ENCODE measurements at places on chromosomes 7 and 10. TPM values are rescaled to one million over a fixed set of nuclear protein-coding genes. Genes with fewer than 3 reads are reported as not detected.

The TLX1 gene
- total RNA-seq, result not detected

- DNase-seq, result no peak
These were observed 111.4 kb upstream of the GLCCI1 start for GRCh38 chr7:7857143-7857583.

GRCh38 chr7:106068538-106068961, 43.6 kb downstream of the SYPL1 start:
- DNase-seq, result no peak

DNA sequence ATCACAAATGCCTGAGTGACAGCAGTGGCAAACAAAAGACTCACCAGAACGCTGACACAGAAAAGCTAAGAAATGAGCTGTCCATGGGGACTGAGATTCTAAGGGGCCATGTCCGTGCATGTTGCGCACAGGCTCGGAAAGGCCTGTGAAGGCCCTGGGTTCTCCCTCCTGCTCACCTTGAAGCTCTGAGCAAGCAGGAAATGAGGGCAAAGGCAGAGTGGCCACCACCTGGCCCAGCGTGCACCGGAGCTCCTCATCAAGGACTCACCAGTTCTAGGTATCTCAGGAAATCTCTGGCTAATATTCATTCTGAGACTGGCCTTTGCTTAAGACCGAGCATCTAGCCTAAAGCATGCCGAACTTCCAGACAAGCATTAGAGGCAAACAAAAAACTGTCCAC, 52.7 kb downstream of the MAD1L1 start:
- no peak for DNase-seq

- no peak for DNase-seq
These were observed 113.8 kb upstream of the PPP2R2D start for GRCh38 chr10:131786756-131787605.

DNA sequence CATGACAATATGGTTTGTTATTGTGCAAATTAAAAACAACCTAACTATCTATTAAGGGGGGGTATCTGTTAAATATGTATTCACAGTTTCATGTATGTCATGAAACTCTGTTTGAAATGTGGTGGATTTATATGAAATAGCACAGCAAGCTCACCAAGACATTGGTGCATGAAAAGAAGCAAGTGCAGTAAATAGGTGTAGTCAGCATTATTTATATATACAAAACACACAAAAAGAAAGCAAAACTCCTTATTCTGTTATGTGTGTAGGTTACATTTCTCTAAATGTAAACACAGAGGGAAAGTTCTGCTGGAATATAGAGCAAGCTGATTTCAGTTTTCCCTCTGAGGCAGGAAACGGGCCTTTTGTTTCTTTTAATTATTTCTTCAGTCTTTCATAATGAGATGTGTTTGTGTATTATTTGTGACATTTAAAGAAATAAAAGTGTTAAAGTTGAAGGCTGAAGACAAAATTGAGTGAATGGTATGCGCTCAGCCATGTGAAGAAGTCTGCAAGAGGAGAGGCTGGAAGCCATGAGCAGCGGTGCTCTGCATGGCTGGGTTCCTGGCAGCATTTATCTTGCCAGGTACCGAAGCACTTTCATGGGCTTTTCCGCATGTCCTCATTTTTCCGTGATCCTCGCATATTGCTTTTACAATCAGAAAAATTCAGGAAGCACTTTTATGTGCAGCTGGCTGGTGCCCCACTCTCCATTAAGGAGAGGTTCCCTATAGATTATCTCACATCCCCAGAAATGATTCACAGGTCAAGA, 38.5 kb downstream of the GRID1 start:
- no peak for DNase-seq

The GRK5 gene
- 73.8 TPM for total RNA-seq

DNA sequence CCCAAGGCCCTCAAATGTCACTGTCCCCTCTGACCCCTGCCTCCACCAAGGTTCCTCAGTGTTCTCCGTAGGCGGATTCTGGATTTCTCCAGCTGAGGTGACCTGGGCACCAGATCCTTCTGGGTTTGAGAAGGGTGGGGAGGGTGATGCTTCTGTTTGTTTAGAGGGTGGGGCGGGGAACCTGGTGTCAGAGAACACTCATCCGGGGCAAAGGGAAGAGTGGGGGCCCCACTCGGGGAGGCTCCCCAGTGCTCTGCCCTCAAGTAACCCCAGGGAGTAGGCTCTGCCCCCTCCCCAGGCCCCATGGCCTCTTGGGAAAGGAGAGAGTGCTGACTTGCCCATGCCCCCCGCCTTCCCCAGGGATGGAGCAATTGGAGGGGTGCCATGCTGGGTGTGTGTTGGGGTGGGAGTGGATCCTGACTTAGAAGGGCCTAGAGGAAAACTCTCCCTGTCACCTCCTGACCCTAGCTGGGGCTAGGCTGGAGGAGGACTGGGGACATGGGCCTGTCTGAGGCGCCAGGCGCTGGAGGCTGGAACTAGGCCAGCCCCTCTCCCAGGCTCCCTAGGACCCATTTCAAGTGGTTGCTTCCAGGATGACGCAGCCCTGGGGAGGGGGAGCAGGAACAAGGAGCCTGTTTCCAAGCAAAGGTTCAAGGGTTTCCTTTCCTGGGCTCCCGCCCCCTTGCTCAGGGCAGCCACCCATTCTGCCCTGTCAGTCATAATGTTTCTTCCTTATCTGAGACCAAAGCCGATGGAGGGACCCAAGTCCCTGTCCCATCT, 27.9 kb downstream of the KAZALD1 start:
- DNase-seq, result no peak

The BAIAP2L1 gene
- total RNA-seq, result 1.8 TPM

GRCh38 chr7:43753271-43753810, 5.1 kb upstream of the BLVRA start:
- no peak for DNase-seq

- peak; percentile 50 for DNase-seq
These were observed 10.3 kb upstream of the LRRC27 start for GRCh38 chr10:132321726-132322125.

- no peak for DNase-seq
These were observed 2.7 kb upstream of the IGFBP3 start for GRCh38 chr7:45923818-45924217.

DNA sequence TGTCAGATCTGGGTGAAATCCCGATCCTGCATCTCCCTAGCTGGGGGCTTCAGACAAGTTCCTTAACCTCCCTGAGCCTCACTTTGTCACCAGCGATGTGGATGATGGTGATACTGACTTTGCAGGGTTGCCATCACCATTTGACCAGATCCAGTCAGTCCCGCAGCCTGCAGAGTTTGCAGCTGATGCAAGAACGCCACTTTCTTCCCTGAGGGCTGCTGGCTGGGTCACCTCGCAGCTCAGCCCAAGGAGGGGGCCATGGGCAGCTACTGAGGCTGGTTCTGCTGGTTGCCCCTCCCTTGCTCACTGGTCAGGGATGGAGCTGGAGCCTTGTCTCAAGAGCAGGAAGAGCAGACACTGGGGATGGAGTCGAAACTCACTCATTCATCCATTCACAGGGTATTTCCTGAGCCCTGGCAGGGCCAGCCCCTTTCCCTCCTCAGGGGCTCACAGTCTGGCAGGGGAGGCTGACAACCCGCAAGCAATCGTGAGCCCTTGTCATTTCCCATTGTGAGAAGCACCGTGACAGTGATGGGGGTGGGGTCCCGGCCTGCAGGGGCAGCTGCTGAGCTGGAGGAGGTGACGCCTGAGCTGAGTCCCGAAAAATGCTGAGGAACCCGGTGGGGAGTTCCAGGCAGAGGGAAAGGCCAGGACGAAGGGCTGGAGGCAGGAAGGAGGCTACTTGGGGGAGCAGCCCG, 111.1 kb upstream of the TCF7L2 start:
- DNase-seq, result no peak

The AGR3 gene
- total RNA-seq, result not detected

The HSPA12A gene
- total RNA-seq, result 25.7 TPM

The GDF10 gene
- total RNA-seq, result 27.5 TPM

The SLC29A4 gene
- total RNA-seq, result 0.88 TPM

The FGL2 gene
- 208 TPM for total RNA-seq

DNA sequence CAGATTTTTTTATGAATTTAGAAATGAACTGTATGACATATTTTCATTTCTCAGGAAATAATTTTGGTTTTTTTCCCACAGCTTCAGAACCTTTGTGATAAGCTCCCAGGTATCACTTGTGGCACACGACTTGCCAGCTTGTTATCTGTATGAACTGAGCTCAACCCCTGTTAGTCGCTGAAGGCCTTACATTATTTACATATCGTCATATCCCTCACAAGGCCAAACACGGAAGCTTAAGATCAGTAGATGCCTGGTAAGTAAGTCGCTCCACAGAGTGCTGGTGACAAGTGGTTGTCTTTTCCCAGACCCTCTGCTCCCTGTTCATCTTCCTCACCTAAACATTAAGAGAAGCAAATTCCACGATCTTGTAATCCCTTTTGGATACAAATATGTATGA, 55.2 kb downstream of the RAPGEF5 start:
- DNase-seq, result no peak

DNA sequence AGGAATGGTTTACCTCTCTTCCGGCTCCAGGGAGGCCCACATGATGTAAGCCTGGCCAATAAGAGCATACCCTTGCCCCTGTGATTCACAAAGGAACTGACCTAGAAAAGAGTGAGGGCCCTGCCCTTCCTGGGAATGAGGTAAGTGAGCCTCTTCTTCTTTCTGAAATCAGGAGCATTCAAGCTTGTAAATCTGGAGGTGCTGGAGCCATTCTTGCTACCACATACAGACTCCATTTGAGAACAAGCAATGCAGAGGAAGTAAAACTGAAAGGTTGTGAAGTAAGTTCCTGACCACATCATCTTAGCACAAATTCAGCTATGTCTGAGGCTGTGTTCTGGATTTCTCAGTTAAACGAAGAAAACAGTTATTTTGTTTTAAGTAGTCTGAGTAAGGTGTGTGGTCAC, 132.2 kb downstream of the CD36 start:
- DNase-seq, result no peak

The OGDHL gene
- not detected for total RNA-seq

The NUB1 gene
- 47.4 TPM for total RNA-seq

- no peak for DNase-seq
These were observed 159.2 kb downstream of the CCDC3 start for GRCh38 chr10:12842310-12842709.

DNA sequence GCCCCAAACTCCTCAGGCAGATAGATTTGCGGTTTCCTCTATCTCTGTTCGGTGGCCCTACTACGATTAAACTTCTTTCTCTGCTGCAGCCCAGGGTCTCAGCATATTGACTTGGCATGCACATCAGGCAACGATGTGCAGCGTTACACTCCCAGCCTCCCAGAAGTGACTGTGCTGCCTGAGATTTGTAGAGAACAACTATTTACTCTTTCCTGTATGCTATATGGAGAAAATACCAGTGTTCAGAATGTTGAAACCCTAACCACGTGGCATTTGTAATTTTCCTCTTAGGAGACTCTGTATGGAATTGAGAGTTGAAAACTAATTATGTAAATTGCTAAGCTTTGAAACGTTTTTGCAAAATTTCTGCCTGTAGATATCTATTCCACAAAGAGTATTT, 50.9 kb downstream of the GNAI1 start:
- no peak for DNase-seq

GRCh38 chr10:59900048-59900727, 6.2 kb downstream of the CCDC6 start:
- no peak for DNase-seq

DNA sequence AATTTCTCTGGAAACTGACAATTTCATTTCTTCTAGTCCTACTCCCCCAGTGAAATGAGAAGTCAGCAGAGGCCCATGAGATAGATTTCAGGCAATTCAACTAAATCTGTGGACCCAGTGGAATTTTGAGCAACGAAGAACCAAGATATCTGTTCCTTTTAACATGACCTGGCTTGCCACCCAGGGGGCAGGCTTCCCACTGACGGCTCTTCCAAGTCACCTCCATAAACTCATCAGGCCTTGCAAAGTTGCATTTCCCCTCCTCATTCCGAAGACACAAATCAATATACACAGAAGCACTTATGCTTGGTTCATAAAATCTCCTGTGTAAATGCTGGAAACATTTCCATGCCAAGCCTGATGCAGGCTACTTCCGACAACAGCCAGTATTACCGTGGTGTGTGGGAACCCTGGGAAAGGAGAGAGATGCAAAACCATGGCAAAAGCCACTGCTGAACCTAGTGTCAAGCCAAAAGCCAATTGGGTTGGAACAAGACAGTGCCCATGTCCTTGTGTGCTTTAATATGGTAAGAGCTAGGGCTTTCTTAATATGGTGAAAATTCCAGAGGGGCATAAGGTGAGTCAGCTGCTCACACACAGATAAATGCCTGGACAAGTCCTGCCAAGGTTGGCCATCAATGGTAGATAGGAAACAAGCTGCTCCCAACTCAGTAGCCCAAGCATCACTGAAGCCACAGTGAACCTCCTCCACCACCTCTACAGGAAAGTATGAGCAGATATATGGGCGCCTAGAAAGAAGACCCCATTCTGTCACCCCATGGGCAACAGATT, 1.6 kb downstream of the FRMD4A start:
- DNase-seq, result no peak

DNA sequence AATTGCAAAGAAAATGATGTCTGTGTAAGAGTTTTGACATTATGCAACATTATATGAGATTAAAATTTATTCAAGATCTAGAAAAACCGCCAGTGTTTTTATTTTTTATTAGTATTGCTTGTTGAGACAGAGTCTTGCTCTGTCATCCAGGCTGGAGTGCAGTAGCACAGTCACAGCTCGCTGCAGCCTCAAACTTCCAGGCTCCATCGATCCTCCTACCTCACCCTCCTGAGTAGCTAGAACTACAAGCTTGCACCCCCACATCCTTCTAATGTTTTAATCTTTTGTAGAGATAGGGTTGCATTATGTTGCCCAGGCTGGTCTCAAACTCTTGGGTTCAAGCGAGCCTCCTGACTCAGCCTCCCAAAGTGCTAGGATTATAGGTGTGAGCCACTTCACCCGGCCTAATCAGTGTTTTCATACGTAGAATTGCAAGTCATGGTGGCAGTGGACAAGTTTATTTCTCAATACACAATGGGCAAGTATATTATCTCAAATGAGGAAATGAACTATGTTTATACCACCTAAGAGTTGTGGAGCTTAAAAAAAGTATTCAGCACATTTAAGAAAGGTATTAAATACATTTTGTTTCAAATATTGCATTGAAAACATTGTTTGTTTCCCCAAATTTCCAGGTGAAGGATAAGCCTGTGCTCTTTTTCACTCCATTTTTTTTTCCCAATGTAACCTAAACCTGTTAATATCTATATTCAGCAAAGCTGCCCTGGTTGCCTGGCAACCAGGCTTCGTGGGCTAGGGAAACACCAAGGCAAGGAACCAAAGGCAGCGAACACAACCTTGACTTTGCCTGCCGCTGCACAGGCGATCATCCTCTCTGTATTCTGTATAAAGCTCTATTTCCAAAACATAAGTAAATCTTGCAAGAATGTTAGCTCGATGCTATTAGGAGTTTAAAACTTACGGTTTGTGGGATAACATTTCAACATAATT, 163.9 kb downstream of the CACNB2 start:
- no peak for DNase-seq

The UBE2D1 gene
- 15.6 TPM for total RNA-seq

- no peak for DNase-seq
These were observed 27.8 kb downstream of the MRC1 start for GRCh38 chr10:17836942-17837341.

- peak; percentile 67 for DNase-seq
These were observed 860 bp downstream of the SEC31B start for GRCh38 chr10:100518761-100519241.
